ENCODE measurements at places on chromosomes 7 and 10.

DNA sequence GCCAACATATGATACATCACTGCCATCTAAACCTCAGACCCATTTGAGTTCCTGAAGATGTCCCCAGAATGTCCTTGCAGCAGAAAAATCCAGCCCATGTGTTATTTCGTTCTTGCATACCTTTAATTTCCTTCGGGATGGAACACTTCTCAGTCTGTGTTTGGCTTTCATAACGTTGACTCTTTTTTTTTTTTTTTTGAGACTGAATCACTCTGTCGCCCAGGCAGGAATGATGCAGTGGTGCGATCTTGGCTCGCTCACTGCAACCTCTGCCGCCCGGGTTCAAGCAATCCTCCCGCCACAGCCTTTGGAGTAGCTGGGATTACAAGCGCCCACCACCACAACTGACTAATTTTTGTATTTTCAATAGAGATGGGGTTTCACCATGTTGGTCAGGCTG, 148.8 kb upstream of the TNRC18 start:
- no peak for DNase-seq

- no peak for DNase-seq
Measured at GRCh38 chr10:69516316-69516715, 56.9 kb downstream of the NEUROG3 start.

- DNase-seq = no peak
Measured at GRCh38 chr7:138066954-138067394, 9.3 kb upstream of the AKR1D1 start.

GRCh38 chr7:14430926-14431325, 441.5 kb upstream of the ETV1 start:
- DNase-seq = no peak

GRCh38 chr7:67616517-67616916, 619.9 kb downstream of the TYW1 start:
- no peak for DNase-seq

- DNase-seq = no peak
Measured at GRCh38 chr10:103839519-103839871, 15.9 kb downstream of the SH3PXD2A start.

DNA sequence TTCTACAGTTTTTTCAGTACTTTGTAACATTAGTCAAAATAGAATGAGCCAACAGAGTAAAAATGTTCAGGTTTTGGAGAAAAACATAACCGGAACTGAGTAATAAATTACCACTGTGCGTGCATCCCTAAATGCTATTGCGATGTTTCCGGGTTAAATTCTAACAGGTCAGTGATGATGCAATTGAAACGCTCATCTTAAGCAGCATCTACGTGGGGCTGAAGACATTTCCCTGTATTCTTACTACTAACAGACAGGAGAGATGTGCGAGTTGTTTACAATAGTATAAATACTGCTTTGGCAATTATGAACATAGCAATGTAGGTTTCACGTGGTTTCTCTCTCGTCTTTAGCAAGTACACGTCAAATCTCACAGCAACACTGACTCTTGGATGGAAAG, 149.4 kb downstream of the USP6NL start:
- DNase-seq = no peak

GRCh38 chr10:133237588-133238465, at the start of gene VENTX:
Gene VENTX, plus strand, starts transcription at chr10:133237855. Its CDS starts 60 bp downstream, at chr10:133237915.
- DNase-seq = no peak

GRCh38 chr10:104336821-104337467, 1.3 kb downstream of the ITPRIP start:
- DNase-seq = no peak

GRCh38 chr10:133231946-133232574, 2.0 kb downstream of the UTF1 start:
- no peak for DNase-seq

GRCh38 chr10:3465406-3465891, 292.9 kb upstream of the PITRM1 start:
- DNase-seq = no peak

DNA sequence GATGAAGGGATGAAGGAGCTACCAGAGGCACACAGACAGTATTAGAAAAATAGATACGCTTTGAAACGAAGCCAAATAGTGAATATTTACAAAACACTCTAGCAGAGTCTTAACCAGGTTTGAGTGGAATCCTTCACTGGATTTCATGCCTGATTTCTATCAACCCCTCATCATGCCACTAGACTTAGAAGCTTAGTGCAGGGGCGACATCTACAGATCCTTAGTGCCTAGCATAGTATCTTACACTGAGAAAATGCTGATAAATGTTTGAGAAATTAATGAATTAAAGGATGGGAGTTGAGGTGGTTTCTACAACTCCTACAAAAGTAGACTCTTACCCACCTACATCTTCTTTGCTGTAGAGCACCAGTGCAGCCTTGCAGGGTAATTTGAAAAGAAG, 54.7 kb upstream of the CCNJ start:
- no peak for DNase-seq

- DNase-seq = no peak
Measured at GRCh38 chr7:116122972-116123595, 87.3 kb upstream of the TES start.

DNA sequence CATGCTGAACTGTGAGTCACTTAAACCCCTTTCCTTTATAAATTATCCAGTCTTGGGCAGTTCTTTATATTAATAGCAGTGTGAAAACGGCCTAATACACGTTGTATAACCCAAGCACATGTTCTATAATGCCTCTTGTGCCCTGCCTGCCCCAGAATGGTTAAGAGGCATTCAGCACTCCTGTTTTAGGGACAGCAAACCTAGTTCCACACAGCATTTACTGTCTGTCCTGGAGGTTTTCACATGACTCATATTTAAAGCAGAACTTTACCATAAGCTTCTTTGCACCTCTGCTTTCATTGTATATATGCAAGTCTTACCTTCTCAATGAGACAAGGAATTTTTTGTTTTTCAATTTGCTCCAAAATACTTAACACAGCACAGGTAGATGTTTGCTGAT, 144.8 kb downstream of the ICA1 start:
- DNase-seq = no peak

DNA sequence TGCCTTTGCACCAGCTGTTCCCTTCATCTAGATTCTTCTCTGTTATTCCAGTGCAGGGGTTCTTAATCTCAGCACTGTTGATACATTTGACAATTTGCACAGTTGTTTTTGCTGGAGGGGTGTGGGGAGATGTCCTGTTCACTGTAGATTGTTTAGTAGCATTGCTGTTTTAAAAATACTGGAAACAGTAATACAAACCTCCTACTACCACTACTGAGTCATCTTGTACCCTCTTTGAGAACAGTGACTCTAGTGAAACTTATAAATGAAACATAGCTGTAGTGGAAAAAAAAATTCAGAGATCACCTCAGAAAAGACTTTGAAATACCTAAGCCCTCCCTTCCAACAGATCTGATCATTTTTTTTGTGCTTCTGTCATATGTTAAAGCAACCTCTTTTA, 154.8 kb upstream of the TMEM196 start:
- no peak for DNase-seq

DNA sequence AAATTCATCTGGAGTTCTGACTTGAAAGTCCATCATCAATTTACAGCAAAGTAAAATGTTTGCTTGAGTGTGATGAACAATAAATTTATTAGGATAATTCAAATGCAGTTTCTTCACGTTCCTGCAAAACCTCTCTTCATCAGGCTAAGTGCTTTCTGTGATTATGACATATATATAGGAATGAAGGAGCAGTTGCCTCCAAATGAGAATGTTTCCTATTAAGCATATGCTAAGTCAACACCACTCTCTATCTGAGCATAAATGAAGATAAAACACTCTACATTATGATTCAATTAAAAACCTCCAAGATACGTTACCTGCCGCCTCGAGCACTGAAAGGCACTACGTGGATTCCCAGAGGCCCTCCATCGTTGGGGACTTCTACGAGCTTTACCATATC, 416.1 kb downstream of the PARD3 start:
- no peak for DNase-seq

DNA sequence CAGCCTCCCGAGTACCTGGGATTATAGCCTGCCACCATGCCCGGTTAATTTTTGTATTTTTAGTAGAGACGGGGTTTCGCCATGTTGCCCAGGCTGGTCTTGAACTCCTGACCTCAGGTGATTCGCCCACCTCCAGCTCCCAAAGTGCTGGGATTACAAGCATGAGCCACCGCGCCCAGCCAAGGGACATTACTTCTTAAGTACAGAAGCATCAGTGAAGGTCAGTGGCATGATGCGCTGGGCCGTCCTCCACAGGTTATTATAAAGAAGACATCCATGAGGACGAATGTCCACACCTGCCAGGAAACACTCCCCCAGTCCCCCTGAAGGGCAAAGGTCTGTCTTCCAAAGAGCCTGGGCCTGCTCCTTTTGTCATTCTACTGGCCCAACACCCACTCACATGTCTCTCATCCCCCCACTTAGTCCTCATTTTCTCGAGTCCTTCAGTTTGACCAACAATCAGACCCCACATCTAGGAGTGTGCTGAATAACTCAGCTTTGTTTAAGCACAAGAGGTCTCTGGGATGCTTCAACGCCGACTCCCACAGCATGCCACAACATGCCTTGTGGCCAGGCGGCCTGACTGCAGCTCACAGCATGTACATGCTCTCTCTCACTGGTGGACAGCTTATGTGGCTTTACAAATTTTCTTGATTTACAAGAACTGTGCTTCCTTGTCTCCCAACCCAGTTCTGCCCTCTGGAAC, 73.0 kb downstream of the CTBP2 start:
- no peak for DNase-seq

DNA sequence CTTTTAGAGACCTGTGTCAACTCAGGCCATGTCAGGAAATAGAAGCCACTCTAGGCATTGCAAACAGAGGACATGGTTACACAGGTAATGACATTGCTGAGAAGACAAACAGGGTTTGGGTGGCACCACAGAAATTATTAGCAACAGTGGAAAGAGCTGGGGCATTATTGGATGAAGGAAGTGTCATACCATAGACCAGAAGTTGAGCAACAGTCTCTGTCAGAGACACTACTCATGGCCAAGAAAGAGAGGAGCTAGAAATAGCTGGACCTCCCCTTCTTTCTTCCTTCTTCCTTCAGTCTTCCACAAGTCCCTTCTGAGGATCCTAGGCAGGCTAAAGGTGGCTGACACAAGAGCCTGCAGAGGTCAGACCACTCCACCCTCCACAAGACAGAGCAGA, 4.2 kb upstream of the LIPA start:
- DNase-seq = no peak

- DNase-seq = no peak
Measured at GRCh38 chr7:77904252-77904651, 105.7 kb downstream of the PHTF2 start.

DNA sequence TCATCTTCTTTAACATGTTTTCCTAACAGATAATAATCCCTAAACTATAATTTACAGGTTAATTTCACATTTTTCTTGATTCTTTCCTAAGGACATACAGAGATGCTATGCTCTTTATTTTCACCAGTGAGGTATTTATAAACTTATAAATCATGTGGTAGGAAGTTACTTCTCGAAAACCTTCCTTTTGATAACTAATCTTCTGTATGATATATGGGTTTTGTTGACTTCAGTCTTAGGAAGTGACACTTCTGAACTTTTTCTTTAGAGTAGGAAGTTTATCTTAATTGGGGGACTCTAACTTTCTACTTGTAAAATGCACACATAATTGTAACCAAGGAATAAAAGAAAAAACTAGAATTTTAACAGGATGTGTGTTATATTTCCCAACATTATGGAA, 9.8 kb upstream of the PNPLA8 start:
- no peak for DNase-seq

DNA sequence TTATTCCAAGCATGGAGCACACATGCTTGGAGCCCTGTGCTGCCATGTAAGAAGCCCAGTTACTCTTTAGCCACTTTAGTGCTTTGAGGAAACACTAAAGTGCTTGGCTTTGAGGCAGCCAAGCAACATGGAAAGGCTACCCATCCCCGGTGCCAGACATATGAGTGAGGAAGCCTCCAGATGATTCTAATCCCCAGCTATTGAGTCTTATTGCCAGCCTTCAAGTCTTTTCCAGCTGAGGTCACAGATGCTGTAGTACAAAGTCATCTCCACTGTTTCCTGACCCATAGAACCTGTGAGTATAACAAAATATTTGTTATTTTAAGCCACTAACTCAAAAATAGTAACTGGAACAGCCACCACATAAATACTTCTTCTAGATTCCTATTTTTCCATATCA, 91.4 kb upstream of the CYP26C1 start:
- DNase-seq = no peak

Measured in stimulated activated CD8-positive, alpha-beta memory T cell treated with anti-CD3 and anti-CD28 coated beads, Interleukin-12 subunit alpha, Interleukin-12 subunit beta, amount 100 ng/mL, for 1 hour (primary cell).